ENCODE measurements at places on chromosomes 6 and 20.

DNA sequence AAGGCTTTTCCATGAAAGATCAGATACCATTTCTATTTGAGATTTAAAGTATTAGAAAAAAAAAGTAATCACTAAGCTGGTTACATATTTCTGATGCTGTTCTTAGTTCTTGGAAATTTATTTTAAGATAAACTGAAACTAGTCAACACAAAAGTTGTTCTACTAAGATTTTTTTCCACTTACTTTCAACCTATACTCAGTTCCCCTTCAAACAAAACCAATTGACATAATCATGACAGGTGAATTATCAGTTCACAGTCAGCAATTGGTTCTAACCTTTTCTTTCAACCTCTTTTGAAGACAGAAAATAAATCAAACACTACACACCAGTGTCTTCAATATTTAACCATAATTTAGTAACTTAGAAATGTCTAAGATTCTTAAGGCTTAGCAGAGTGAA, 228.7 kb downstream of the KHDRBS2 start:
- DNase-seq, result no peak

- no peak for DNase-seq
These were observed 129.8 kb upstream of the TIAM2 start for GRCh38 chr6:154865291-154865690.

GRCh38 chr20:18739751-18740166, 73.8 kb upstream of the SCP2D1 start:
- DNase-seq, result peak; percentile 13

DNA sequence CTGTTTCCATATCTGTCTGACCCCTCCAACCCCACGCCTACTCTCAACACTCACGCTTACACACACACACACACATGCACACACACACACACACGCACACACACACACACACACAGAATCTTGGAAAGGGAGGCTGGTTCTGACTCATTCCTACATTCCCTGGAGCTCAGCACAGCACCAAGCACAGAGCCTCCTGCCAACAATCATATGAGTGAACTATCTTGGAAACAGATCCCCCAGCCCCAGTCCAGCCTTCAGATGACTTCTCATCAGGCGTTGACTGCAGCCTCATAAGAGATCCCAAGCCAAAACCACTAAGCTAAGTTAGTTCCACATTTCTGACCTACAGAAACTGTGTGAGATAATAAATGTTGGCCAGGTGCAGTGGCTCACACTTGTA, 14.1 kb upstream of the HCK start:
- peak; percentile 41 for DNase-seq

DNA sequence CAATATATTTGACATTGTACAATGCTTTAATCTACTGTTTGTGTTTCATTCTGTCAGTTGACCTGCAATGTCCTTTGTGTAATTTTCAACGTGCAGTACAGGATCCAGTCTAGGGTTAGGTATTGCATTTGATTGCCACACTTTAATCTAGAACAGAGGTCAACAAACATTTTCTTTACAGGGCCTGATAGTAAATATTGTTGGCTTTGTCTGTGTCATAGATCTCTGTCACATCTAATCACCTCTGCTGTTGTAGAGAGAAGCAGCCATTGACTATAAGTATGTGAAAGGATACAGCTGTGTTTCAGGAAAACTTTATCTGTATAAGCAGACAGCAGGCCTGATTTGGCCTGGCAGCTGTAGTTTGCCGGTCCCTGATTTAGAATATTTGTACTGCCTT, 39.3 kb downstream of the ATRN start:
- peak; percentile 7 for DNase-seq

GRCh38 chr6:132971676-132972075, 157.3 kb downstream of the RPS12 start:
- DNase-seq, result no peak

DNA sequence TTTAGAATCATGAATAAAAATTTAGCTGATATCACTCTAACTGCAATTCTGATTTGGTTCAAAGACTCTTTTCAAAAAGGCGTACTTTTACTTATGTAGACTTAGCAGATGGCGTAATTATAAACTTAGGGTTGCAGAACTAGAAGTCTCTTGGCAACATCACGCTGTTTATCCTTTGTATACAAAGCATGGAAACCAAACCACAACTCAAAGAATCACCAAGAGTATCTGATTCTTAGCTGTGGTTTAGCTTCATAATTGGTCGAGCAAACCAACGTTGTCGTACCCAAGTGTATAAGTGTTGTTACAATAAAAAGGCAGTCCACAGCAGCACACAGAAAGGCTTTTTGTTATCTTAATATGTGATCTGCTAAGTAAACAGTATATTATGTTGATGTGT, 18.2 kb downstream of the STMND1 start:
- DNase-seq, result no peak

- DNase-seq, result peak; percentile 52
These were observed 6.6 kb upstream of the WTAP start for GRCh38 chr6:159720708-159721107.

- no peak for DNase-seq
These were observed 30.1 kb downstream of the RAMACL start for GRCh38 chr6:166556336-166556735.

DNA sequence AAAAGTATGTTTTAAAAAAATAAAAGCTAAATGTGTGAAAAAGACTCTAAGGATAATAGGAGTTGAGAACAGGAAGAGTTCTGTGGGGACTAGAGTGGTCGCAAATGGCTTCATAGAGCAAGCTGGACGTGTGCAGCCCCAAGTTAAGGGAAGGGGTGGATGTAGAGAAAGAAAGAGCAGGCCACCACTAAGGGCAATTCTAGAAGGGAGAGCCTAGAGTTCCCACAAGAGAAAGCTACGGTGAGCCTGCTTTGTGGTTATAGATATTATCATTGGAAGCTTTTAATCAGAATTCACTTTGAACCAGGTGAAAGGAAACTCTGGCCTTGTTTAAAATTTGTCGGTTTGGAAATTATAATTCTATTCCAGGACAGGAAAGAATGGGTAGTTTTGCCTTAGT, 101.6 kb downstream of the HIVEP2 start:
- DNase-seq, result no peak

DNA sequence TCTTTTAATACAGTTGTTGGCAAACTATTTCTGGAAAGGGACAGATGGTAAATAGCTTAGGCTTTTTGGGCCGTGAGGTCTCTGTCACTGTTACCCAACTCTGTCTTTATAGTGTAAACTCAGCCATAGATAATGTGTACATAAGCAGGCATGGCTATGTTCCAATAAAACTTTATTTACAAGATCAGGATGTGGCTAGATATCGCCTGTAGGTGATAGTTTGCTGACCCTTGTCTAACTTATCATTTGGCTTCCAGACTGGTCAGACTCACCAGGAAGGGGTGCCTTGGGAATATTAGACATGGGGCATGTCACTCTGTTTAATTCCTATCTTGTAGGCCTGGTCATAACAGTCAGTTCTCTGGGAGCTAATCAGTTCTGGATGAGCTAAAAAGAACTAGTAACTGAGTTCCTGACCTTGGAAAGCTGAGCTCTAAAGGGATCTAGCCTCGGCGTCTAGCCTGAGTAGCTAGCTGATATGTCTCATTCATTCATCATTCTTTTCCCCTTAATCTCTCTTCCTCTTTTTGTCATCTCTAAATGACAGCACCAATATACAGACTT, 163.6 kb downstream of the SLC16A10 start:
- peak; percentile 43 for DNase-seq
